Esophagus mucosa (tissue), 1 donor: ENCODE measurements at places on chromosomes 13 and 19. TPM values are rescaled to one million over a fixed set of nuclear protein-coding genes. Genes with fewer than 3 reads are reported as not detected.

- no peak for ATAC-seq
Observed at GRCh38 chr13:35448465-35448864, 28.0 kb downstream of the MAB21L1 start.

GRCh38 chr13:33175991-33176390 lies 109.6 kb downstream of the STARD13 start:
- ATAC-seq = no peak

OR7C1 gene
- not detected for total RNA-seq

DNA sequence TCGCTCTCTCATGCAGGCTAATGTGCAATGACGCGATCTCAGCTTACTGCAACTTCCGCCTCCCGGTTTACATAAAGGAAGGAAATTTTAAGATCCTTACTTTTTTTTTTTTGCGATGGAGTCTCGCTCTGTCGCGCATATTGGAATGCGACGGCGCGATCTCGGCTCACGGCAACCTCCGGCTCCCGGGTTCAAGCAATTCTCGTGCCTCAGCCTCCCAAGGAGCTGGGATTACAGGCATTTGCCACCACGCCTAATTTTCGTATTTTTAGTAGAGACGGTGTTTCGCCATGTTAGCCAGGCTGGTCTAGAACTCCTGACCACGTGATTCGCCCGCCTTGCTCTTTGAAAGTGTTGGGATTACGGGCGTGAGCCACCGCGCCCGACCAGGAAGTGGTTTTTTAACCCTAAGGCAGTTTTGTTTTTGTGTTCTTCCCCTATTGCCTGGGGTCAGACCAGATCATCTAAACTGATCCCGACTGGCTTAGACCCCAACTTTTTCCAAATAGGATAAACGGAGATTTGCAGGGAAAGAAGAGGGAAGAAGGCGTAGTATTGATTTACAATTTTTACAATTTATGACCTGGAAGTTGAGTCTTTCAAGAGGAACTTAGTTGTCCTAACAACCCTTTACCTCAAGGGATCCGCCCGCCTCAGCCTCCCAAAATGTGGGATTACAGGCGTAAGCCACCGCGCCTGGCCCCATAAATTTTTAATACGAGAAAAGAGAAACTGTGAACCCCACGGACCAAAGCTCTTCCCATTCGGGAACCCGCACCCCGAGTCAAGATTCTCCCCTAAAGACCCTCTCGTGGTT lies 142.0 kb downstream of the ZNF737 start:
- peak; percentile 49 for ATAC-seq
